ENCODE measurements at places on chromosomes 6 and 20. TPM values are rescaled to one million over a fixed set of nuclear protein-coding genes. Genes with fewer than 3 reads are reported as not detected.

GRCh38 chr6:158837684-158838625 is 18.8 kb upstream of the EZR start:
- no peak for DNase-seq

- no peak for DNase-seq
These were observed 386.1 kb upstream of the ZFP64 start for GRCh38 chr20:52577696-52578095.

DNA sequence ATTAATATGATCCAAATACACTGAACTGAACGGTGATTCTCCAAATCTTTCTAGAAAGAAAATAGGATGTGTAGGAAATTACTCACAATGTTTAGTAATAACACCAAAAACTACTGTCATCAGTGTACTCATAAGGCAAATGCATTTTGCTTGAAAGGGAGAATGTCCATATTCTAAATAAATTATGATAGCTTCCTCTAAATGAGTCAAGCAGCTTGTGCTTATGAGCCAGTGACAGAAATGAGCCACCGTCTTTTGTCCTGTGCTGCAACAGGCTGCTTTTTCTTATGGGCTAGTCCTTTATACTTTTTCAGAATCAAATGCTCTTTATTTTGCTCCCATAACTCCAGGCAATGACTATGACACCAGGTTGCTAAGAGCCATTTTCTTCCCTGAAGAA is 4.5 kb upstream of the ZNF451 start:
- DNase-seq, result no peak

DNA sequence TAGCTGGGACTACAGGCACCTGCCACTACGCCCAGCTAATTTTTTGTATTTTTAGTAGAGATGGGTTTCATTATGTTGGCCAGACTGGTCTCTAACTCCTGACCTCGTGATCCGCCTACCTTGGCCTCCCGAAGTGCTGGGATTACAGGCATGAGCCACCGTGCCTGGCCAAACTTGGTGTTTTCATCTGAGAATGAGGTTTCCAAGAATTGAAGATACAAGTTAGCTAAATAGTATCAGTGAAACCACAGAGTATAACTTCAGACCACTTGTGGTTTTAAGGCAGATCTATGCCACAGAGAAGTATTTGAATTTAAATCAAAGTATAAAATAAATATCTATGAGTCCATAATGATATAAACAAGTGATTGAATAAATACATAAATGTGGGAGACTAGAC is 70.1 kb downstream of the SLC16A10 start:
- no peak for DNase-seq

- no peak for DNase-seq
These were observed 7.9 kb upstream of the ARMC12 start for GRCh38 chr6:35728683-35729678.

DNA sequence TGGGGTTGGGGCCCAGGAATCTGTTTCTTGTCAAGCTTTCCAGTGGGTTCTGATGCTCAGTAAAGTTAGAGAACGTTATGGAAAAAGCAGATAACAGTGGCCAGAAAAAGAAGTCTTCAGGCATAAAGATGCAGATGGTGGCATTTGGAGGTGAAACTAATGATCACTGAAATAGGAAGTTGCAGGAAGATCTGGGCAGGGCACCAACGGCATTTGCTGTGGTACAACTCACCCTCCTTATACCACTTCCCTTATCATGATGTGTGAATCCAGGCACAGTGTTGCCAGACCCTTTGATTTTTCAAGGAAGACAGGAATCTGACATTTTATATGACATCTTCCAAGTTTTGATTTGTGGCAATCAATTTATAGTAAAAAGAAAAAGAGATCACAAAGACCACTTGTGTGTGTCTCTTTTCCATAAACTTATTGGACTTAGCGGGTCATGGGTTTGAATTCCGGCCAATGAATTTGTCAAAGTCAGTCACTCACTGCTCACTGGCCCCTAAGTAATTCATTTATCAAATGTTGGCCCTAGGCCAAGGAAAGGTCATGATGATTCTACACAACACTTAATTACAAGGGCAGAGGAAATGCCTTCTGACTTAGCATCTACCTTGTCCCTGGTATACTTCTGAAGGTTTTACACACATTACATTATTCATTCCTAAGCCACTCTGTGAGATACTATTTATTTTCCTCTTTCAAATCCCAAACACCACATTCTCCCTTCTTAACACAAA is 37.6 kb downstream of the LAMP5 start:
- no peak for DNase-seq

DNA sequence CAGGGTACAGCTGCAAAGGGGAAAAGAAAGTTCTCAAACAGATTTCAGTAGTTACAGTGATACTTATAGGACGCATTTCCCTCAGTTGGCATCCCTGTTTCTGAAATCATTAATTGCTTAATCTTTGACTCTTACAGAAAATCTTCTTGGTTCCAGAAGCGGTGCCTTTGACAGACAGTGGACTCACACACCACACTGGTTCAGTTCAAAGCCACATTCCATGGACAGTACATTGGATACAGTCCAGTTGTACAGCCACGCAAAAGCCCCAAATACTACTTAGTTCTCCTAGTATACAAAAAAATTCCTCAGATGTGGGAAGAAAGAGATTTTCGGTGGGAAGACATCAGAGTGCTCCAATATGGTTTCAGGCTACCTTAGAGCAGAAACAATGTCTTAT is 460.4 kb downstream of the PRKN start:
- DNase-seq, result no peak

DNA sequence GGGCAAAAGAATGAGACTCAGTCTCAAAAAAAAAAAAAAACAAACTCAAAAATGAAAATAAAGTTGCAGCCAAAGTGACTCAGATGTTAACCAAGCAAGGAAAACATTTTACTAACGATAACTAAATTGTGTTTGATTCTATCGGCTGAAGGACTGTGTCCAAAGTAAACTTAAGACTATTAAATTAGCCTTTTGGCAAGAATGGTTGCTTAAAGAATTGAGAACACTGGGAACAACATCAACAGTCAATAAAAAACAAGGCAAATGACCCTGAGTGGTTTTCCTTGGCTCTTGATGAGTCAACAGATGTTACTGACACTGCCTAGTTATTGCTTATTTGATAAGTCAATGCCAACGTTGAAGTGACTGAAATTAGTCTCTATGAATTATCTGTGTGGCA is 36.7 kb downstream of the POU3F2 start:
- no peak for DNase-seq

- no peak for DNase-seq
These were observed 8.8 kb downstream of the TENT5A start for GRCh38 chr6:81743649-81744048.

- peak; percentile 55 for DNase-seq
These were observed 18.5 kb downstream of the SNRPB start for GRCh38 chr20:2451939-2452732.

DNA sequence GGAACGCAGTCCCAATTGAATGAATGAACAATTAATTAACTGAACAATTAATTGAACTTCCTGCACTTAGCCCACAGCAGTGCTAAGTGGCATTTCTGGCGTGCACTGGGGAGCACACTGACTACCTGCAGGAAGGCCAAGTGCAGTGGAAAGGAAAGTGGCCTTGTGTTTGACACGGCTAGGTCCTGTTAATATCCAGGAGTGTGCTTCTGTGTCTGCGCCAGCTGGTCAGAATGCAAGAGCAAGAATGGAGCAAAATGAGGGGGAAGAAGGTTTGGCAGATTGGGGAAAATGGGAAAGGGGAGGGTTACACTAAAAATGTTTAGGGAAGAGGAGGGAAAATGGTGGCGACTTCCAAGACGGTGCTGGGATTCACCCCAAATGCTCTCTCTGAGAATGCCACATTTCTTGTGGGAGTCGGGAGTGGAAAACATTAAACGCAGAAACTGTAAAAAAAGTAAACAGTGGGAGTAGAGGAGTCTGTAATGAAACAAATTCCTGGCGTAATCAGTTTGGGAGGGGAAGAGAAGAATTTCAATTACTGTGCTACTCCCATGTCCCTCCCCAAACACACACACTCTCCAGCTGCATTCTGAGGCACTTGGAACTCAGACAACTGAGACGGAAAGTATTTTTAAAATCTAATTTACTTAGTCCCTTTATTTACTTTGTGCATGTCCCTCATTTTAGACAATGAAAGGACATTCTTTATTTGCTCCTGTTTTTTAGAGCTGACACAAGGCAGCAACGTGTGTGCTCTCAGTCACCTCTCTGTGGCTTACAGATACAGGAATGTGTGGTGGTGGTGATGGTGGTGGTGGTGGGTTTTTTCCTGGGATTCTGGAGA is 64.1 kb downstream of the CLIC5 start:
- no peak for DNase-seq

DNA sequence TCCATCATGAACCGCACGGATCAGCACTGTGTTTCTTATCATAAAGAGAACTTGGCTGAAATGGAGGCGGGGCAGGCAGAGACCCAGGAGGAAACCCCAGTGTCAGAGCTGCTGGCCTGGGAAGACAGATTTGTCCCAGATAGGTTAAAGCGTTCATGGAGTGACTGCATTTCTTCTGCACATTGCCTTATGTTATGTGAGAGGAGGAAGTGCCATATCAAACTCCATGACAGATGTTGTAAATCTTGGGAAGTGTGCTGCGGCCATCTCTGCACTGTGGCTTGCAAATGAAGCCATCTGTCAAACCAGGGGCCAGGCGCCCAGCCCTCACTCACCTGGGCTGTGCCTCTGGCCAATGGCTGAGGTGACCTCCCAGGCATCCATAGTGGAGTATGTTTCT is 163.0 kb downstream of the SLC24A3 start:
- no peak for DNase-seq

- DNase-seq, result peak; percentile 49
These were observed 56.5 kb downstream of the CD40 start for GRCh38 chr20:46174469-46175126.

GRCh38 chr20:44961011-44961869 is 1.0 kb upstream of the TOMM34 start:
- DNase-seq, result no peak

GRCh38 chr6:9690388-9690787 is 724.5 kb downstream of the TFAP2A start:
- DNase-seq, result no peak

DNA sequence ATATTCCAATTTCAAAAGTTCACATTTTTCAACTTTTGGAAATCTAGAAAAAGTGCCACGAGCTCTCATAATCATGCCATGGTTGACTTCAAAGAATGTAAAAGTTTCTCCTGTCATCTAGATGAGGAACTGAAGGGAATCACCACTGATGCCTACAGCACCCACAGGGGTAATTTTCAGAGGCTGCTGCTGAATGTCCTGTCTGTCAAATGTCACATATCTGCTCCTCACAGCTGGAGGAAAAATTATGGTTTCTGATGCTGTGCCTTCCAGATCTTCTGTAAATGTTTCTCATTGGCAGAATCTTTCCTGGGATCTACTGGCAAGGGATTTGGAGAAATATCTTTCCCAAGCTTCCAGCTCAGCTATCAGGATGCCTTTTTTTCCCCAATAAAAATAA is 32.5 kb upstream of the TRERF1 start:
- DNase-seq, result no peak

DNA sequence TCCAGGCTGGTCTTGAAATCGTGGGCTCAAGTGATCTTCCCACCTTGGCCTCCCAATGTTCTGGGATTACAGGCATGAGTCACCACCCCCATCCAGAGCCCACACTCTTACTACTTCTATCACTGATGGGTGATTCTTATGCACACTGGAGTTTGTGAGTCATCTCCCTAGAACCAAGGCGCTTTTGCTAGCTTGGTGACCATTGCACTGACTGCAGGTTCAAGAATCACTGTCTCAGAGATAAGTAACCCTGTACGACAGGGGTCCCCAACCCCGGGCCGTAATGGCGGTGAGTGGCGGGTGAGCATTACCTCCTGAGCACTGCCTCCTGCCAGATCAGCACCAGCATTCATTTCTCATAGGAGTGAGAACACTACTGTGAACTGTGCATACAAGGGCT is 118.8 kb downstream of the MAP3K7 start:
- no peak for DNase-seq

DNA sequence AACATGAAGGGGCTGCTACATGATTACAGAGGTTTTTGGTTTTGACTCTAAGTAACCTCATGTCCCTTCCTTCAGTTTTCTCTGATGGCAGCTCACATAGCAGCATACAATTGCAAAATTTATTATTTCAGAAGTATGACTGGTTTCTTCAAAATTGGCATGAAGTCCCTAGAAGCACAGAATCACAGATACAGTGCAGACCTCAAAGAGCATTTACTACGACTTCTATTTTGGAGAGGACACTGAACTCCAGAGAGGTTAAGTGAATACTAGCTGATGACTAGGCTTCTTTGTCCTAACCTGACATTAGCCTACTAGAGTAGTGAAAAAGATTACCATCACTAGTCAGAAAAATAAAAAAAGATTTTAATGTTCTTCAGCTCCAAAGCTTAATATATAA is 664.3 kb downstream of the RFPL4B start:
- DNase-seq, result no peak

- DNase-seq, result no peak
These were observed 147.2 kb downstream of the TFAP2C start for GRCh38 chr20:56776345-56776744.

- no peak for DNase-seq
These were observed 16.2 kb upstream of the WFDC8 start for GRCh38 chr20:45595235-45595634.

DNA sequence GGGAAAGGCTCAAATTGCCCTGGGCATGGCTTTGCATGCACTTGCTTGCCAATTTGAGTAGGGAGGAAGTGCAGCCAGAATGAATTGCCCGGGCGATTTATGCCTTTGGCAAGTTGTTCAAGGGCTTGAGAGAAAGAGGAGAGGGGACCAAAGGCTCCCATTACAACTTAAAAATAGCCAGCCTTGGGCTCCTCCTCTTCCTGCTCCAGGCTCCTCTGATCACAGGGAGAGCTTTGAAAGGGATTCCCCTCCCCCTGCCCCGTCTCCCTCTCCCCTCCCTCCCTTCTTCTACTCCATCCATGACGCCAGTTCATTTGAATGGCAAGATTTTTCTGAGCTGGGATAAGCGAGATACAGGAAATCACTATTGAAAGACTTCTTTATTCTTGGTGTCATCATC is 304.9 kb upstream of the JAG1 start:
- DNase-seq, result no peak

DNA sequence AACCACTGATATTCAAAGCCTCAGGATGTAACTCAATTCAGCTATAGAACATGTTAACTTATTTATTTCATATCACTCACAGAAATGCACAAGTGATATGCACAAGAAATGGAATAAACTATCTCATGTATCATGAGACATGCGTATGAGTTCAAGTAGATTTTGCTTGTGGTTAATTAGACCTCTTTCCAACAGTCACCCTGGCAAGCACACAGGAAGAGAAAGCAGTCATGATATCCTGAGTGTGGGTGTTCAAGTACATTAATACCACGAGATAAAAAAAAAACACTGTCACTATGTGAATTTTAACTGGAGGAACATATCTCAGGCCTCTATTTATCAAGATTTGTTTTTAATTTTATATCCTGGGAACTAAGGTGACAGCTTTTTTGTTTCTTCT is 64.2 kb downstream of the LAMP5 start:
- DNase-seq, result no peak

Gene SFT2D1
- total RNA-seq, result 10.9 TPM

Gene LY6G6D
- not detected for total RNA-seq

Gene KCNG1
- total RNA-seq, result not detected

Gene NAA20
- 25.3 TPM for total RNA-seq

Gene MKKS
- total RNA-seq, result 4.7 TPM

Gene AGPAT4
- total RNA-seq, result 15.9 TPM

Measured in T-helper 17 cell (primary cell).